ENCODE measurements at places on chromosomes 7 and 10.
A peak's percentile ranks its signal among the peaks of the same experiment; 100 is the strongest.

GRCh38 chr10:122287570-122287969 is 16.5 kb downstream of the BTBD16 start:
- no peak for DNase-seq

DNA sequence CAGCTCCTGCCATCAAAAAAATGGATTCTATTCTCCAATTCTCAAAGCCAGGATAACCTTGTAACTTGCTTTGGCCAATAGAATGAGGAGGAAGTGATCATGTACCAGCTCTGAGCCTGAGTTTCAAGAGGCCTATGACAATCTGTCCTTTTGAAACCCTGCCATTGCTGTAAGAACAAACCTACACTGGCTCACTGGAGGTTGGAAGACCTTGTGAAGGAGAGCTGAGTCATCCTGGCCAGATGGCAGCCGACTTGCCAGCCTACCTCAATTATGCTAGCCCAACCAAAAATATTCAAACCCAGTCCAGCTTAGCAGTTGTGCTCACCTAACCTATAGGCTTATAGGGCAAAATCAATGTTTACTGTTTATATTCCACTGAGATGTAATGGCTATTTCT is 93.0 kb downstream of the HGF start:
- DNase-seq = peak; percentile 14

GRCh38 chr7:87474533-87475358 is 734 bp downstream of the ABCB4 start:
- DNase-seq = peak; percentile 28

GRCh38 chr7:96055717-96056116 is 266.2 kb downstream of the SLC25A13 start:
- no peak for DNase-seq

DNA sequence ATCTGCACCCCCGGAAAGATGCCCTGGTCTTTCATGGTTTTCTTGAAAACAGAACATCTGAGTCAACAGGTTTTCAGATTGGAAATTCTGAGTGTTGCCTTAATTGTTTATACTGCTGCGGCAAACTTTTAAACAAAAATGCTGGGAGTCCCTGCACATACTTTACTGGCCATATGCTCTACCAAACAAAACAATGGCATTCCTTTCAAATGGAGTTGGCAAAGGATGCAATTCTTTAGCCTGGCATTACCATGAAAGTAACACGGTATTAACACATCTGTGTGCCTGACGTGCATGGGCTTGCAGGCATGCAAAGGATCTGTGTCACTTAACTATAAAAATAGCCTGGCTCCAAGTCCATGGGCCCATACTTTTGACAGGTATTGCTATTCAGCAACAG is 4.2 kb downstream of the INHBA start:
- no peak for DNase-seq

DNA sequence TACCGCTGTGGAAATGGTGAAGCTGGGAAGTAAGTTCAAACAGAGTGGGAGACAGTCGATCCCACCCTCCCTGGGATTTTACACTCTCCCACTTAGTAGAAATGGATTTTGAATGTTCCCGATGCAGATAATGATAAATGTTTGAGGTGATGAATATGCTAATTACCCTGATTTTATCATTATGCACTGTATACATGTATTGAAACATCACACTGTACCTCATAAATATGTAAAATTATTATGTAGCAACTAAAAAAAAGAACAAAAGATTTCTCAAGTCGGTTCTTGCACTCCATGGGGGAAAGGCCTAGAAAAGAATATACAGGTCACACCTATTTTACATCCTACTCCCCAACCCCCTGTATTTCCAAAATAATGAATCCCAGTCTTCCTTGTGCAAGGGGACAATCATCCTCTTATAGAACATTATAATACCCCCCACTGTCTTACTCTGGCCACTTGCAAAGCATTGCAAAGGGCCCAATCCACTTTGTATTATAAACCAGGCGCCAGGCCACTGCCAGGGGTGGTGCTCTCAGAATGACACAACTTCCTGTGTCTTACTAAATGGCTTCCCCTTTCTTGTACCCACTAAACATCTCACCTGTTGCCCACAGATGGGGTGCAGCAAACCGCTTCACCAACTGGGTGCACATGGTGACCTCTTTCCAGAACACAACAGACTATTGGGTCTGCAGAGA is 20.6 kb upstream of the OR2AE1 start:
- DNase-seq = no peak

DNA sequence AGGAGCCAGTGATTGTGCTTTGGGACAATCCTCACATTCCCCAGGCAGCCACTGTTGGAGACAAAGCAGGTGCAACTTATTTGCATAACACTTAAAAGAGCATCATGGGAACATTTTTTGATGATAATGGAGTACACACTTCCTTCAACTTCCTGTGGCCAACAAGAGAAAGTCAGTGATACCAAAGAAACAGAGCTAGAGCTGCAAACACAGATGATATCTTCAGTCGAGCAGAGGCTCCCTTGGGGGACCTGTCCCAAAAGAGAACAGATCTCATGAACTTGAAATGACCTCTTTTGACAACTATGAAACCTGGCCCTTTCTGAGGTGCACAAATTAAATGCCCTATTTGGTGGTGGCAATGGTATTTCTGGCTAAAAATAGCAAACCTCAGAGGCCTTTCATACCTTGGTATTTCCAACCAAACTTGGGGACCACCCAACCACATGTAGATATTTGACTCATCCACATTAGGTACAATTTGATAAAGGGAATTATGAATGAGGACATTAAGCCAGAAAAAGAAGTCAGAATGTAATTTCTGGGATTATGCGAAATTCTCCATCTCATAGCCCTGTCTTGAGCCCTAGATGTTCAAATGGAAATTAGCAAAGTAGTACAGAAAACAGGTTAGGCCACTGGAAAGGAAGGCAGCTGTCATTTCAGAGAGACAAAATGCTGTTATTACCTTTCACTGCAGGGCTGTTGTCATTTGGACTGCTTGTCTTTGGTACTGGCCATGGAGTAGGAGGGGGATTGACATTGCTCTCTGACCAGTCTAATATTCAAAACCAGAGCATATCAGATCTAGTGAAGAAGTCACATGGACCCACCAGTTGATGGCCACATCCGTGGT is 146.2 kb downstream of the ICA1 start:
- no peak for DNase-seq
